H1 (cell line): ENCODE measurements at places on chromosomes 12 and 14. TPM values are rescaled to one million over a fixed set of nuclear protein-coding genes. Genes with fewer than 3 reads are reported as not detected.

GRCh38 chr14:75222208-75222701 is 45.8 kb upstream of the TMED10 start:
- peak; percentile 47 for DNase-seq

- DNase-seq = peak; percentile 41
Observed at GRCh38 chr12:9647825-9648700, 21.4 kb upstream of the CLEC2D start.

DNA sequence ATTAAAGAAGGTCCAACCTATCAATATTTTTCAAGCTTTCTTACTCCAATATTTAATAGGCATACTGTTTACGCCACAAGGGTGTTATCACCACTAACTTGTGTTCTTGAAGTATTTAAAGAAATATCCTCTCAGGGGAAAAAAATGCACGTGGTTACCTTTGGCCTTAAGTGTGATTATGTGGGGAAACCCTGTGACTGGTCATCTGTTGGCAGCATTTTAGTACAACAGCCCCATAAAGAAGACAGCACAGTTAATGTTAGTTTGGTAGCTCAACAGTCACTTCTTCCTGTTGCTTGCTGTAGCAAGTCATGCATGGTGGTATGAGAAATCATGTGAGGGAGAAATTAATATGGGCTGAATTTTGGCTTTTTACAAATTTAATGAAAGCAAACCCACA is 1021.5 kb upstream of the TMEM132C start:
- no peak for DNase-seq

- DNase-seq = no peak
Observed at GRCh38 chr12:68324531-68324930, 7.6 kb downstream of the MDM1 start.

CLEC1B gene
- not detected in 2 replicates for total RNA-seq

GRCh38 chr12:98698603-98699463 is 53.7 kb downstream of the APAF1 start:
- peak; percentile 54 for DNase-seq

DNA sequence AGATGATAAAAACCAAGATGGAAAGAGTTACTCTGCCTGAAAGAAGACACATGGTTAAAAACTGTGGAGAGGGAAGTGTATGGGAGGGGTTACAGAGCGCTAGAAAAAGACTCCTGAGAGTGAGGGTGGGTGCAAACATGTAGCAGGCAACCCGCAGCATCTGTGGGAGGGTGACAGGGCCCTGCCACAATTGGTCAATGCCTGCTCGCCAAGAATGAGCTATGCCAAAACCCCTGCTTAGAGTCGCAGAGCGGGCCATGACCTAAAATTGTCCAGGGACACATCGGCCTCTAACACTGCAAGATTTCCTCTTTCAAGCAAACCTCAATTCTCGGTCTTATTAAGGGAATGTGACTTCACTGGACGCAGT is 700 bp downstream of the PRKAG1 start:
- DNase-seq = no peak

GRCh38 chr12:17381211-17381610 is 708.8 kb downstream of the RERGL start:
- DNase-seq = no peak

GRCh38 chr12:95653771-95654546 is 102.7 kb upstream of the USP44 start:
- DNase-seq = no peak

ATG14 gene
- total RNA-seq = 10.8 and 12.2 TPM in 2 replicates

GRCh38 chr14:88825078-88825458 is 617 bp downstream of the TTC8 start:
- no peak for DNase-seq

GRCh38 chr14:105062048-105062433 is 3.2 kb downstream of the GPR132 start:
- no peak for DNase-seq

- DNase-seq = no peak
Observed at GRCh38 chr12:24025153-24025798, 75.8 kb upstream of the SOX5 start.

DNA sequence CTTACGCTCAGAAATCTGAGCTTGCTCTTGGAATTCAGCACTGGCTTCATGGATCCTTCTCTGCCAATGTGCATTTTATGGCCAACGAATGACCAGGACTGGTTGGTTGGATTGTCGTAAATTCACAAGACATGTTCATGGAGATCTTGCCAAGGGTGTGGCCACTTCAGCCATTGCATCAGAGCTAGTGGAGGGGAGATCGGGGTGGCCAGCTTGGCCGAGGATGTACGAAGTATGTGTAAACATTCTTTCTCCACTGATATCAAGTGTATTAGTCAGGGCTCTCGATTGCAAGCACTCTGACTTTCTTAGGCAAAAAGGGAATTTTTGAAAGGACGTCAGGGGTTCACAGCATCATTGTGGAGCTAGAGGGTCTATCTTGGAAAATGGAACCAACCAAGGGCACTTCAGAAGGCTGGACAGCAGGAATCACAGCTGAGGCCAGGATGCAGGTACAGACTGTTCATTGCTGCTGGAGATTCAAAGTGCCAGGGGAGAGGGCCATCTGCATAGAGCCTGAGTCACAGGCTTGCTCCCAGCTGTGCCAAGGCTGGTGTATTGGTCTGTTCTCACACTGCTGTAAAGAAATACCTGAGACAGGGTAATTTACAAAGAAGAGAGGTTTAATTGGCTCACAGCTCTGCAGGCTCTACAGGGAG is 32.9 kb upstream of the ADGRD1 start:
- no peak for DNase-seq

GRCh38 chr12:18135509-18135908 is 45.5 kb upstream of the RERGL start:
- no peak for DNase-seq

KRT84 gene
- not detected in 2 replicates for total RNA-seq

DNA sequence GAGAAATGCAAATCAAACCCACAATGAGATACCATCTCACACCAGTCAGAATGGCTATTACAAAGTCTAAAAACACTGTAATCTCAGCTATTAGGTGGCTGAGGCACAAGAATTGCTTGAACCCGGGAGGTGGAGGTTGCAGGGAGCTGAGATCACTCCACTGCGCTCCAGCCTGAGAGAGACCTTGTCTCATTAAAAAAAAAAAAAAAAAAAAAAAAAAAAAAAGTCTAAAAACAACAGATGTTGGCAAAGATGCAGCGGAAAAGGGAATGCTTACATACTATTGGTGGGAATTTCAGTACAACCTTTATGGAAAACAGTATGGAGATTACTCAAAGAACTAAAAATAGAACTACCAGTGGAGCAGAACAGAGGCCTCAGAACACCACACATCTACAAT is 19.0 kb upstream of the ATF7 start:
- DNase-seq = no peak

DNA sequence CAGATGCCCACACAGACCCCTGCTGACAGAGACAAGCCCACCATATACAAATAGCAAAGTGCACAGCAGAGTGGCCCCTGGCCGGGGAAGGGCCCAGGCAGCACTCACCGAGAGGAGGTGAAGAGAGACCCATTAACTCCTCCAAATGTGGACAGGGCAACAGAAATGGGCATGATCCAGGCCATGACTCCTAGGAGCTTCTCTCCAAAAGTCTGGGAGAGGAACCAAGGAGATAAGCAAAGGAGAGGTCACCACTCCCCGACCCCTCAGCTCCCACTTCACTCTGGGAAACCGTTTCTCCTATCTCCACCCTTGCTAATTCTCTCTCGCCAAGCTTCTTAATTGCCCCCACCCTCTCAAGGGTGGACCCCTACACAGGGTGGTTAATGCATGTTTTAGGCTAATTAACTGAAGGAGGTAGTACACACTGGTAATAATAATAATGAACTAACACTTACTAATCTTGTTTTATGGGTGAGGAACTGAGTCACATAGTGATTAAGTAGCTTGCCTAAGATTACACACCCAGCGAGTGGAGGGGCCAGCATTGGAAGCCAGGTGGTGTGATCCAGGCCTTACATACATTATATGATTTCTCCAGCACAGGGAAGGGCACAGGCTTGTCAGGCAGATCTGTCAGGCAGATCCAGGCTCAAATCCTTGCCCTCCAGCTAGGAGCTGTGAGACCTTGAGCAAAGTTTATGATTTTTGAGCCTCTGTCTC is 18.9 kb upstream of the CEBPE start:
- no peak for DNase-seq

CYP46A1 gene
- 0.71 and 1.3 TPM in 2 replicates for total RNA-seq

- no peak for DNase-seq
Observed at GRCh38 chr12:93563807-93564538, 8.5 kb upstream of the SOCS2 start.

KLRG1 gene
- 7.9 and 9.1 TPM in 2 replicates for total RNA-seq

DNA sequence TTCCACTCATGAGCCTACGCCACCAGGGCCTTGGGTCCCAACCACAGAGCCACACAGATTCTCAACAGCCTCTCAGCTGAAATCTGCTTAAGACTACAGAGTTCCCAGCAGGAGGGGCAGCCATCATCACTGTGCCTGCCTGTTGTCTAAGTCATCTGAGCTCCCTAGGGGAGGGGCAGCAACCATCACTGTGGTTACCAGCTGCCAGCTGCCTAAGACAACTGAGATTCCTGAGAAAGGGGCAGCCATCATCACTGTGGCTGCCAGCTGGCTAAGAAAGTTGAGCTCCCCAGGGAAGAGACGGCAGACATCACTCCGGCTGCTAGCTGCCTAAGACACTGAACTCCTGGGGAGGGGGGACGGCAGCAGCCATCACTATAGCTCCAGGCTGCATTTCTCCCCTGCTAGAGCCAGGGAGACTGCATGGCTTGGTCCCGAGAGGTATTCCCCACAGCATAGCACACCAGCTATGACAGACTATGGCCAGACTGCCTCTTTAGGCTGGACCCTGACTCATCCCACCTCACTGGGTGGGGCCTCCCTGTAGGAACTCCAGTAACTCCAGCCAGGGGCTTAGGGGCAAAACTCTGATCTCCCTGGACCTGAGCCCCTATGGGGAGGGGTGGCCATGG is 37.2 kb upstream of the C14orf132 start:
- DNase-seq = no peak

SLC38A4 gene
- total RNA-seq = 15.4 and 15.5 TPM in 2 replicates

TROAP gene
- total RNA-seq = 52.0 and 54.0 TPM in 2 replicates

GRCh38 chr12:95412482-95413311 is 61.3 kb upstream of the METAP2 start:
- no peak for DNase-seq

GRCh38 chr14:89206389-89207031 is 210.5 kb downstream of the FOXN3 start:
- DNase-seq = no peak

DNA sequence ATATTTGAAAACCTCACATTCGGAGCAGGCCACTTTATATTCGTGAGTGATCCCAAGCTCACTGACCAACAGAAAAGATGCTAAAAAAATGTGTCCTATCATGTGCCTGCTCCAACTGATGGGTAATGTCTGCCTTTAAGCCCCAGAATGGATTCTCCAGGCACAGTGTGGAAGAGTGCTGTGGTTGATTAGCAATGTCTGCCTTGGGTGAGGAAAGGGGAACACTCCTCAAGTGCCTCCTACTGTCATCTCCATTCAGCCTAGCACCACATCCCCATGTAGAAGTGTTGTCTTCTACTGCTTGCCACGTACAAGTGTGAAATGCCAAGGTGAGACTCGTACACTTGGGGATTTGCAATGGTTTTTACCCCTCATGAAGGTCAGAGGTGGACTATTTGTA is 199.3 kb downstream of the SLC41A2 start:
- DNase-seq = peak; percentile 22

GRCh38 chr14:69701857-69702256 is 65.1 kb upstream of the SRSF5 start:
- no peak for DNase-seq

GLI1 gene
- total RNA-seq = 20.6 and 23.5 TPM in 2 replicates

GRCh38 chr12:65859519-65859918 is 35.2 kb downstream of the HMGA2 start:
- no peak for DNase-seq

DNA sequence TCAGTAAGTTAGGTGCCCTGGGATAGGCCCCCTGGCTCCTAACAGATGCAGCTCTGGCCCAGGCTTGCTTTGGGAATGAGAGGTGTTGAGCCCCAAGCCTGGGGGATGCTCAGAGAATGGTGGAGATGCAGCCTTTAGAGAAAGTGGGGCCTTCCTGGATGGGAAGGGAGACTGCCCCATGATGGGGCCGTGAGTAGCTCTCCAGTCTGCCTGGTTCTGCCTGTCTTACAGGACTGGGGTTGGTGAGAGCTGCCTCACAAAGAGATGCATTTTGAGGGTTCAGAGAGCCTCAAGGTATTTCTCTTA is 523 bp upstream of the VRTN start:
- no peak for DNase-seq
